H7 (cell line): ENCODE measurements at places on chromosomes 13 and 19.

DNA sequence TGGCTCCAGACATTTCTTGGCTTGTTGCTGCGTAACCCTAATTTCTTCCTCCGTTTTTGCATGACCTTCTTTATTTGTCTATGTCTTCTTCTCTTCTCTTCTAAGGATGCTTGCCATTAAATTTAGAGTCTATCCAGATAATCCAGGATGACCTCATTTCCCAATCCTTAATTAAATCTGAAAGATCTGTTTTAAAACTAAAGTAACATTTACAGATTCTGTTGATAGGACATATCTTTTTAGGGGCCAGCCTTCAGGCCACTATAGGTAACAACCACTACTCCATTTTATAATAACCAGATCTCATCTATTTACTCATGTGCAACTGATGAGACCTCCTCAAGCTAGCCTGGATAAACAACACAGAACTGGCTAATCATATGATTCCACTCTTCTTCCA is 490.5 kb upstream of the SLC10A2 start:
- DNase-seq = no peak

DNA sequence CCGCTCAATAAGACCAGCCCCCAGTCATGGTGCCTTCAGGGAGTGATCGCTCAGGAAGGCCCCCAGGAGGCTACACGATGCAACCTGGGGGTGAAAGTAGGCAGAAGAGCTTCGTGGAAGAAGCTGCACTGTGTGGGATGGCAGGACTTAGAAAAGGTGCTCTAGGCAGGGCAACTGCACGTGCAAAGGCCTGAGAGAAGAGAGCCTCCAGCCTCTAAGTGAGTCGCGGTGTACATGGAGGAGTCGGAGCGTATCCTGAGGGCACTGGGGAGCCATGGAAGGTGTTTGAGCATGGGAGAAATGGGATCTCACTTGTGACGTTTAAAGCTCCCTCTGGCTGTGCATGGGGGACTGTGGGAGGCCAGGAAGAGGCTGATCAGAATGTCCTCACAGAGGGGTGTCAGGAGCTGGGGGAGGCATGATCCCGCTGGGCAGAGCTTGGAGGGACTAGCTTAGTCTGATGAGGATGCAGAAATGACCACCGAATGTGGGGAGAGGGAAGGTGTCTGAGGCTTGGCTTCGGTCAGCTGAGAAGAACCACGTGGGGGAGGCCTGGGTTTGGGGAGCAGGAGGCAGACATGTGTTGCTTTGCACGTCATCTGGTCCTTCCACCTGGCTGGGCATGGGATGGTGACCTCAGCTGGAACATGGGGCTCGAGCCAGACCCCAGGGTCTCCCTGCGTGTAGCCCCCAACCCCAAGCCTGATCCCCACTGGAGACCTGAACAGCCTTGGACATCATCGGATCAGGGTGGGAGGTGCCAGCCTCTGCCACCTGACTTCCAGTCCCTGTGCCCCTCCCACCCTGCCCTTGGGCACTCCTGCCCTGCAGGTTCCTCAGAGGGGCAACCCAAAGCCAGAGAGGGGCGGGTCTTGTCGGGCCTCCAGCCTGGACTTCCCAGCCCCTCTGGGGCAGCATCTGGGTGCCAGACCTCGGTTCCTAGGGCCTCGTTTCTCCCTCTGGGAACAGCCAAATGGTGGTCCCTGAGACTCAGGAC is 1.1 kb downstream of the APC2 start:
- no peak for DNase-seq

- peak; percentile 77 for DNase-seq
Observed at GRCh38 chr13:42969565-42970172, 22.4 kb downstream of the EPSTI1 start.

DNA sequence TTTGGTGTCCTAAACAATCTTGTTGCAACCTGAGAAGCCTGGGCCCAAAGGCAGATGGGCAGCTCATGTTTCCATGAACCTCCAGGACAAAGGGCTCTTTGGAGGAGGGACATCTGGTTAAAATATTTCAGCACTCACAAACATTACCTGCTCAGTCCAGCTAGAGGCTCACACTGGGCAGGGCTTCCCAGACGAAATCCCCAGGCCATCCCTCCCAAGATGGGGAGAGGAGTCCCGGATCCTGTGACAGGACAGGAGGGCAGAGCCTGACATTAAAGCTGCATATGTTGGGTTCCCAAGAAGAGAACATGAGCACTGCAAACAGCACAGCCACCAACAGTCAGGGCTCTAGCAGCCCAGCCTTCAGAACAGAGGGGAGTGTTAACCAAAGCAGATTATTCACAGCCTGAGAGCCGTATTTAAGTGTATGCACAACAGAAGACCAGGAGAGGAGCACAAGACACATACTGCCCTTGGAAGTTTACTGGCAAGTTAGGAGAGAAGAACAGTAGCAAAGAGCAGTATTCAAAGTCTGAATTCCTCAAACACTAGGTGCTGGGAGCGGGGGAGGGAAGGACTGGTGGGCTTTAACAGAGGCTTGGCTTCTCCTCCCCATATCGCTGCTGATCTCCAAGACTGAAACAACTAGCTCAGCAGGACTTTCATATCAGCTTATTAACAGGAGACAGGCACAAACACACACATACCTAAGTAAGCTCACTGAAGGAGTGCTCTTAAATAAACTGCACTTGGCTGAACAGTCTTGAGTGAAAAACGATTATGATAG is 12.3 kb downstream of the ATP7B start:
- DNase-seq = peak; percentile 22

- DNase-seq = no peak
Observed at GRCh38 chr13:72504131-72504841, 223.1 kb downstream of the MZT1 start.

DNA sequence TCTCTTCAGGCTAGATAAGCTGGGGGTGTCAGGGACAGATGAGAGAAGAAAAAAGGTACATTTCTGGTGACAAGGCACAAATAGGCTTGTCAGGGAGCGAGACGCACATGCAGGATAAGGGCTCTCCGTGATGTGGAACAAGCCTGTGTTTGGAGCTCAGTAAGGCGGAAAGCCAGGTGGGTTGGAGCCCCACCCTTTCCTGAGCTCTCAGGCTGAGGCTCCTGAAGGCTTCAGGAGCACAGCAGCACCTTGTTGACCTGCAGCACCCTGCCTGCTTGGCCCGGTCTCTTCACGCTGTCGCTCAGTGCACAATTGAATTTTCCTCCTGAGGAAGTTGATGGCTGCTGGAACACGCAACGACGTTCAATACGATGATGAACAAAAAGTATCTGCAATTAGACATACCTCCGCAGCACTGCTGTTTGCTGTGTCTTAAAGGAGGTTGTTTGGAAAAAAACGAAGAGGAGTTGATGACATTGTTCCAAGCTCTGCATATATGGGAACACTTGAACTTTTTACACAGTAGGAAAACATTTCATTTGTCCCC is 29.3 kb downstream of the SERP2 start:
- no peak for DNase-seq

DNA sequence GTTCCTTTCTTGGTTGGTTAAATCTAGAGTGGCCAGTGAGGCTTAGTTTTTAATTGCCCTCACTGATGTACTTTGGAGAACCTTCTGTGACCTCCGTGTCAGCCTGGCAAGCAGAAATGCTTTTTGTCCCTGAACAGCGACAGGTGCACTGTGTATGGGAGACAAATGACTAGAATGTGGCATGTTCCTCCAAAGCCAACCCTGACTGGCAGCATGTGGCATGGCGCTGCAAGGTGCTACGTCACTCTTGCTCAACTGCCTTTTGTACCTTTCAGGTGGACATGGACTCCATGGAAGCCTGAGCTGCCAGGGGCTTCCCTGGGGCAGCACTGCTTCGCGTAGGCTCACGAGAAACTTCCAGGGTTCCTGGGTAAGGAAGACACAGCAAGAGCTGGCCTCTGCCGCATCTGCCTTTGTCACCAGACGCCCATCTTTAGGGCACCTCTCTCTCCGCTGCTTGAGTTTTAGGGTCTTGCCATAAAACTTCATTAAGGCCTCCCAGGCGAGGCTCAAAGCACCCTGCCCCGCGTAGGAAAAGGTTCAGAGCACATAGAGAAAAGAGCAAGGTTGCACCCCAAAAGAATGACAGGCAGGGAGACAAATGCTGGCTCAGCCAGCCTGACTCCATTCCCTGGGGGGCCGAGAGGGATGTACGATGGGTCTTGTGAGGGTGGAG is 167.1 kb upstream of the SOX1 start:
- DNase-seq = no peak

DNA sequence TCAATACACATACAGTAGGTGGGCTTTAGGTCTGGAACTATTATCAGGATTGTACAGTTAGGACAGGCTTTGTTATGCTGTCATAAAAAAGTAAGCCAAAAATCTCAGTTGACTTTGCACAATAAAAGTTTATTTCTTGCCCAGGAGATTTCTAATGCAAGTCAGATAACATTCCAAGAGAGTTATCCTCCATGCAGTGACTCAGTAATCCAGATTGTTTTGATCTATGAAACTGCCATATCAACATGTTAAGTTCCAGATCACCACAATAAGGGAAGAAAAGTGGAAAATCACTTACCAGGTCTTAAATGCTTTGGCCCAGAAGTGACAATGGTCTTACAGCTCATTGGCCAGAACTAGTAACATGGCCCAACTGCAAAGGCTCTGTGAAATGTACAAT is 636.2 kb upstream of the KLF12 start:
- DNase-seq = no peak

- no peak for DNase-seq
Observed at GRCh38 chr13:26555413-26555812, 2.1 kb upstream of the WASF3 start.

DNA sequence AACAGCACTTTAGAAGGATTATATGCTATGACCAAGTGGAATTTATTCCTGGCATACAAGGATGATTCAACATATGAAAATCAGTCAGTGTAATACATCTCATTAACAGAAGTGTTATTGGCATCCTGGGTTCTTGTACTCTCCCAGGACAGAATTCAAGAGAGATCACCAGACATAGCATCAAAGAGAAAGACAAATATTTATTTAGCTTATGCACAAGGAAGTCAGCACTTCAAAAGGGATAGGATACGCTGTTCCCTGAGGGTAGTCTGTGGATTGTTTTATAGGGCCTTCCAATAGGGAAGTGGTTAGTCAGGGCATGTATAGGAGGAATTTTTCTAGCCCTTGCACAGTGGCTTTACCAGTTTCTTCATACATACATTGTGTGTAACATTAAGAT is 1238.0 kb downstream of the PCDH17 start:
- DNase-seq = no peak

DNA sequence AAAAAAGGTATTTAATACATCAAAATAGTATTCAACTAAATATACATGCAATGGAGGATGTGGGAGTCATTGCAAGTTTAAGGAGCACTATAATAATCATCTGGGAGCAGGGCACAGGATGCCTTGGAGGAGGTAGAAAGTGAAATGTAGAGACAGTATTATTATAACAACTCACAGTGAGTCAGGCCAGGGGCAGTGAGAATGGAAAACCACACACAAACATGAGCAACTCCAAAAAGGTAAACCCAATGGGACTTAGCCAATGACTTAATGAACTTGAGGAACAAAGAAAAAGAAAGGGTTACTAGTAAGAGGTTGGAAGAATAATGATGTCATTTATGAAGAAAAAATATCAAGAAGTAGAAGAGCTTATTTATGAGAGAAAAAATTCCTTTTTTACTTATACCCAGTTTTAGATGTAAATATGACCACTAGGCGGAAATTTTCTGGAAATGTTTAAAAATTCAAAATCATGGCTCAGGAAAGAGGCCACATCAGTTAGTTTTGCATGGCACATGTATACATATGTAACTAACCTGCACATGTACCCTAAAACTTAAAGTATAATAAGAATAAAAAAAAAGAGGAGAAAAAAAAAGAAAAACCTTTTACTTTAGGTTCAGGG is 389.3 kb downstream of the SUCLA2 start:
- no peak for DNase-seq

DNA sequence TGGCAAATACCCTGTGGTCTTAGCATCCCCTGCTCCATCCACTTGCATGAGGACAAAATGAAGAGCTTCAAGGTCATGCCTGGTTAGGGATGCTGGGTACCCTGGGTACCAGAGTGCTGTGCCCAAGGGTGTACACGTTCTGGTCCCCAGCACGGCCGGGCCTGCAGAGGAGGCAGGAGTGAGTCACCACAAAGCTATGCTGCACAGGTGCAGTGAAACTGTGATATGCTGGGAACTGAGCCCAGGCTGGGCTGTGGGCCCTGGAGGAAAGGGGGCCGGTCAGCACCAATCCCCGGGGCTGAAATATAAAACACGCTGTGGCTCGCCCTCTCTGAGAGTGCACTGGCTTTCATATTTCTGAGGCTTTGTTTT is 95.1 kb downstream of the TSHZ3 start:
- no peak for DNase-seq

DNA sequence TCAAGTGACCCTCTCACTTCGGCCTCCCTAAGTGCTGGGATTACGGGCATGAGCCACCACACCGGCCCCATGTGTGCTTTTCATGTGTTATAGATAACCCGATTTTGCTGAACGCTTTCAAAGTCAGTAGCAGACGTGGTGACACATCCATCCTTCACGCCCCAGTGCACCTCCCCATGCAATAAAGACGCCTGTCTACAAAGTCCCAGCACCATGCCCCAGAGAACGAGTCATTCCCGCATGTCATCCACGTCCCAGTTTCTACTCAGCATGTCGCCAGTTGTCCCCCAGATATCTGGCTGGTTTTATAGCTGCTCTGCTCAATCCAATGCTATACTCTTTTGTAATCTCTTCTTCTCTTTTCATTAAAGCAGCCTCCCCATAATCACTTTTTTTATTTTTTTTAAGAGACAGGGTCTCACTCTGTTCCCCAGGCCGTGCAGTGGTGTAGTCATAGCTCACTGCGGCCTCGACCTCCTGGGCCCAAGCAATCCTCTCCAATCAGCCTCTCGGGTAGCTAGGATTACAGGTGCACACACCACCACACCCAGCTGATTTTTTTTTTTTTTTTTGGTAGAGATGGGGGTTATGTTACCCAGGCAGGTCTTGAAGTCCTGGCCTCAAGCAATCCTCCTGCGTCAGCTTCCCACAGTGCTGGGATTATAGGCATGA is 42.5 kb downstream of the DNM2 start:
- DNase-seq = no peak

DNA sequence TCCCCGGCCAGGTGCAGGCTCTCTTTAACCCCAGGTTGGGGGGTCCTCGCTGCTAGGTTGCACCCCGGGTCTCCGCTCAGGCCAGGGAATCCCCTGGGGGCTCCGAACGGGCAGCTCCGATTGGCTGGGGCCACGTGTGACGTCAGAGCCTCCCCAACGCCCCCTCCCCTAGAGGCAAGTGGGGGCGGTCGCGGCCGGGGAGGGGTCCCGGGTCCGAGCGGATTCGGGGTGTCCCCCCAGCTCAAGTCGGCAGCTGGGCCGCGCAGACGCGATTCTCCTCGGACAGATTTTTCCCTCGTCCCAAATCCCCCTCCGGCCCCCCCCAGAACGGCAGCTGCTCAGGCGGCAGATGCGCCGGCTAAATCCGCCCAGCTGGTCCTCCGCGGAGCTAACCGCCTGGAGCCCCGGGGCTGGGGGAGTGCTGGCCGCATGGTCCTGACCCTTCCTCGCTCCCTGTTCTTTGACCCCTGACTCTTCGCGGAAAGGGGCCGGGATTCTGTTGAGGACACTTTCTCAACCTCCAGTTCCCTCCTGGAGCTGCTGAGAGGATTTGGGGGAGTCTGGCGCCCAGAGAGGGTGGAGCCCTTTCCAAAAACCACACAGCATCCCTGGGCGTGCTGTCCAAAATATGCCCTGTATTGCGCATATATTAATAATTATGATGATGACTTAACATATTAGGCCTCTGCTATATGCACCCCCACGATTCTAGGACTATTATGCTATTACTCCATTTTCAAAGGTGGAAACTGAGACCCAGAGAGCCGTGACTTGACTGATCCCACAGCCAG is 25.4 kb upstream of the SEMA6B start:
- peak; percentile 94 for DNase-seq
